Stimulated activated CD4-positive, alpha-beta T cell treated with anti-CD3 and anti-CD28 coated beads, Interleukin-12 subunit alpha, Interleukin-12 subunit beta, amount 100 ng/mL, for 48 hours (primary cell): ENCODE measurements at places on chromosomes 1 and 21.

DNA sequence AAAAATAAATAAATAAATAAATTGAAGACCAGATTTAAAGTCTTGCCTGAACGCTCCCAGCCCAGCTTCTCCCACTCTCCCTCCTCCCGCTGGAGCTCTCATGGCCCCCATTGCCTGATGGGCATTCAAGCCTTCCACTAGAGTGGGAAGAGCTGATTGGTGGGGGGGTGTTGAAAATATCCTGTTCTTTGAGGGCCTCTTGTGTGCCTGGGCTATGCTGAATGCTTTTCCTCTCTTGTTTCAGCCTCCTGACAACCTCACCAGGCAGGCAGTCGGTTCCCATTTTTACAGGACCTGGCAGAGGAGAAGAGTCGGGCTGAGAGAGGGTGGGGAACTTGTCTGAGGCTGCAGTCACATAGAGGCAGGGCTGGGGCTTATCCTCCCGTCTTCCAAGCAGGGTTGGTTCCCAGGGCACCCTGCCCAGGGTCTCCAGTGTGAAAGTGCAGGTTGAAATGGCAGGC is 59.2 kb upstream of the SSBP3 start:
- DNase-seq: no peak

GRCh38 chr1:180407051-180407450 is 95.3 kb downstream of the ACBD6 start:
- DNase-seq: no peak

DNA sequence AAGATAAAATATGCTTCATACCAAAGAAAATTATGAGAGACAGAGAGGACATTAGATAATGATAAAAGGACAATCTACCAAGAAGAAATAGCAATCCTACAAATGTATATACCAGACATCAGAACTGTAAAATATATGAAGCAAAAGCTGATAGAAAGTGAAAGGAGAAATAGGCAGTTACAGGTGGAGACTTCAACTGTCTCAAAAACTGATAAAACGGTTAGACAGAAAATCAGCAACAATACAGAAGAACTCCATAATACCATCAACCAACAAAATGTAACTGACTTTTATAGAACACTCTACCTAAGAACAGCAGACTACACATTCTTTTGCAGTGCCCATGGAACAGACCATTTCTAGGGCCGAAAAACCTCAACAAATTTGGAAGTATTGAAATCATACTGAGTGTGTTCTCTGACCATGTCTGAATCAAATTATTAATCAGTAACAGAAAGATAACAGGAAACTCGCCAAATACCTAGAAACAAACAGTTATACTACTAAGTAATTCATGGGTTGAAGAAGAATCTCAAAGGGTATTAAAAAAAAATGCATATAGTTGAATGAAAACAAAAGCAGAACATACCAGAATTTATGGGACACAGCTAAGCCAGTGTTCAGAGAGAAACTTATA is 132.1 kb downstream of the RPS6KC1 start:
- DNase-seq: no peak

DNA sequence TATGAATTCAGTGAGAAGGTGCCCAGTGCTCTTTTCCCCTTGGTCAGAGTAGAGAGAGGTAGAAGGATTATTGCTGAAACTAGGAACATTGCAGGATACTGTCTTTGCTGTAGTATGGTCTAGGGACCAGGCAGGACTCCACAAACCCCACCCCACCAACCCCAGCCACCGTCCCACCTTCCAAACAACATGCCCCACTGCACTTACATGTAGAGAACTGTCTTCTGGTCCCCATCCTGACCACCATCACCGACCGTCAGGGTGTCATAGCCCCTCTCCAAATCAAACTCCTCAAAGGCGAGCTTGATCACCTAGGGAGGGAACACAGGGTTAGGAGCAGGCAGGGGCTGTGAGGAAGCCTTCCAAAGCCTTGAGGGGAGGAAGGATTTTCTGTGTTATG is 71.7 kb upstream of the HMGB4 start:
- no peak for DNase-seq

DNA sequence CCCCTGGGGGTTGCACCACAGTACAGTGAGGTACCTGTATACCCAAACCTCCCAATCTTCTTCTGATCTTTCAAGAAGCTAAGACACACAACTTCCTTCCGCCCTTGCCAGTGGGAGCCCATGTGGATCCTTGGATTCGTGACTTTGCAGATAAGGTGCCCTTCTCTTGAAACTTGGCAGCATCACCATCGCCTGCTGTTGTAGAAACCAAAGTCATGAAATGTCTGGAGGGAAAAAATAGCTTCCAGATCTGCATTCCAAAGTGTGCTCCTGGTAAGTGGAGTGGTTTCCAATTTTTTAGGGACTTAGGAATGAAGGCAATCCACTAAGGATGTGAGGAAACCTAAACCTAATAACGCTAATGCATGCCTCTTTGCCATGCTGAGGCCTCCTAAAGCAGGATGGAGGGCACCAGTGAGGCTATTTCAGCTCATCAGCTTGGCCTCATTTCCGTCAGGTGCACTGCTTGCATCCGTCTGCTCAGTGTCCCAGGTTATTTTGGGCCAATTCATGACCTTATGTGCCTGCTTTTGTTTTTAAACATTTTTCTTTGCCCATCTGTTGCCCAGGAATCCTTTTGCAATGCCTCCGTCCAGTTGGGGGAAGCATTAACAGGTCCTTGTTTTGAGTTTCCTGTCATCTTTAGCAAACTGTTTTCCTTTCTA is 8.2 kb upstream of the EFHD2 start:
- no peak for DNase-seq

DNA sequence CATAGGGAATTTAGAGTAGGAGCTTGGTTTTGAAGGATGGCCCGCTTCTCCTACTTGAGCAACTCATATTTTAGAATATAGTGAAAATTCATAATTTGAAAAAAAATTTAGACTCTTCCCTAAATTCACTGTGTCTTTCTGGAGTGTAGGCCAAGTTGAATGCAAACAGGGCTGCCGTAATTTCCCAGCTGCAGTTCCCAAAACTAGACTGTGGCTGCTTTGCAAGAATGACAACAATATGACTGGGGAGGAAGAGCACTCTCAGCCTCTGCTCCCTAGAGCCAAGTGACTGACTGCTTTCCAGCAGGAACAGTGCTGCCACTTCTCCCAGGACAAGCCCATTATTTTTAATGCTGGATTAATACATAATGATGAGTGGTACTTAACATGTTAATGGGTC is 209.0 kb downstream of the RHOU start:
- no peak for DNase-seq

DNA sequence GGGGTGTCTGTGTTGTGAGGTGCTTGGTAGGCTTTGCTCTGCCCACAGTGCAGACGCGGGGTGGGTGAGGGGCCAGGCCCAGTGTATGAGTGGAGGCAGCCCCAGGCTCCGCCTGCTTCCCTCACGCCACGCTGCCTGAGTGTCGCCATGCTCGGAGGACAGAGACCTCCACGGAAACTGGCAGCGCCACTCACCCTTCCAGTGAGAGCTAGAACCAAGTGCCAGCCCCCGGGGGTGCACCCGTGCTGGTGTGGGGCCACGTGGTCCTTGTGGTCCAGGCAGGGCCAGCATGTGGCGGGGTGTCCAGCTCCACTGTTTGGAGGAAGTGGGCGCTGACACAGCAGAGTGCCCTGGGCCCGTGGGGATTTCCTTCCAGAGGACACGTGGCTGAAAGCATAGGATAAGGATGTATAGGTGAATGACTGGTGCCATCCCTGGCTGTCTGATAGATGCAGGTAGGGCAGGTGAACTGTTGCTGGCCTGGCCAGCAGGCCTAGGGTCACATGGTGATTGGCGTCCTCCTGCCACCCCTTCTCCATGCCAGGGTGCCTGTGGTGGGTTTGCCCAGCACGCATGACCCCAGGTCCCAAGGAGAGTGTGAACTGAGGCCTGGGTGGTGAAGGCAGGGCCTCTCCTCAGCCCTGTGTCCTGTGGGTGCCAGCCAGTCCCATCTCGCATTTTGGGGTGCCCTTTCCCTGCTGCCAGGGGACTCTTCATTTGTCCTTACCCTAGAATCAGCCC is 3.8 kb downstream of the LRRC3 start:
- DNase-seq: no peak

GRCh38 chr1:121519042-121519755 is 334.4 kb downstream of the SRGAP2C start:
- peak; percentile 80 for DNase-seq

GRCh38 chr1:56491441-56491840 is 87.9 kb downstream of the PLPP3 start:
- DNase-seq: no peak

- no peak for DNase-seq
These were observed 27.3 kb downstream of the F11R start for GRCh38 chr1:160993544-160994193.
